ENCODE measurements at places on chromosomes 3 and 15. TPM values are rescaled to one million over a fixed set of nuclear protein-coding genes. Genes with fewer than 3 reads are reported as not detected.

Gene PARP16
- total RNA-seq: 7.8 TPM

DNA sequence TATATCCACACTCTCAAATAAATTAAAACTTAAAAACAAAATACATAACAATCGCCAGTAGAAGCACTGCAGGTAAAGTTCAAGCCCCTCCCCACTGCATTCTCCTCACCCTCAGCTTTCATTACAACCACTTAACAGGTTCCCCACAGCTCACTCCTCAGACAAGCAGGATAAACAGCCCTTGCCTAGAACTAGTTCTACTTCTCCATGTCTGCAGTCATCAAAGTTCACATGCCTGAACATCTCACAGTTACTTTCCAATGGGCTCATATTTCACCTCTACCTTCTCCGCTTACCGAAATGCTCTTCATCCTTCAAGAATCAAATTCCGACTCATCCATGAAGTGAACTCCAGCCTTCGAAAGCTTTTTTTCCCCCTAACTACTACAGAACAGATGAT is 4.1 kb downstream of the YEATS2 start:
- no peak overlapping the region for H3K27ac ChIP-seq
- DNase-seq: no peak
- H3K36me3 ChIP-seq: no peaks in the 10 kb centered on the region
- H3K4me1 ChIP-seq: no peaks in the 10 kb centered on the region

GRCh38 chr3:170429050-170429449 is 10.4 kb downstream of the CLDN11 start:
- H3K27me3 ChIP-seq: no peaks in the 10 kb centered on the region
- no peak overlapping the region for H3K4me3 ChIP-seq
- no peak for DNase-seq
- H3K27ac ChIP-seq: no peak overlapping the region
- H3K36me3 ChIP-seq: no peaks in the 10 kb centered on the region

DNA sequence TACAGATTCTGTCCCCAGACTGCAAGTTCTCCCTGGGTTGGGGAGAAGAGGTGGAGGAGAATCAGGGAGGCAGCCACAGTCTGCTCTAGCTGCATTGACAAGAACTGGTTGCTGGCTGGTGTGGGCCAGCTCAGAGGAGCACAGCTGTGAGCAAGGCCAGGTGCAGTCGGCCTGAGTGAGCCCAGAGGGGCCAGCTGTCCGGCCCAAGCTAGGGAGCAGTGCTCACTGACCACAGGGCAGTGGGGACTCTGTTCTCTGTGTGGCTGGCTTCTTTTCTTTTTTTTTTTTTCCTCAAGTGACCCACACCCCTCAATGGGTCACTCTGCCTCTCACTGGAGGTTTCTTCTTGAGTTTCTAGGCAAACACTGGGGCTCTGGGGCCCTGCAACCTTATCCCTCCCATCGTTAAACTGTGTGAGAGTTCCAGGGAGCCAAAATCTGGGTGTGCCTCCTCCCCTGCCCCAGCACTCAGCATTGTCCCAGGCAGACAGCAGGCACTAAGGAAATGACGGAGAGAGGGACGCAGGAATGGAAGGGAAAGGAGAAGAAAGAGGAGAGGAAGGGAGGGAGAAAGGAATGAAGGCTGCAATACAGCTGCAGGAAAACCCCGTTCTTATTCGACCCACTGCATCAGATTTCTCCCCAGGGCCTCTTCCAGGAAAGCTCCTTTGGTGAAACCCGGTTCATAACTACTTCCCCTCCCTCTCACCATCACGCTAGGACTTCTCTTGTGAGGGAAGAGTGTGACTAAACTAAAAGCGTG is 37.7 kb upstream of the HES1 start:
- H3K36me3 ChIP-seq: no peaks in the 10 kb centered on the region
- H3K27me3 ChIP-seq: no peaks in the 10 kb centered on the region
- H3K4me1 ChIP-seq: peaks cover 28% of the 10 kb centered on the region
- peak overlapping the region; percentile 24 for H3K27ac ChIP-seq
- no peak for DNase-seq

DNA sequence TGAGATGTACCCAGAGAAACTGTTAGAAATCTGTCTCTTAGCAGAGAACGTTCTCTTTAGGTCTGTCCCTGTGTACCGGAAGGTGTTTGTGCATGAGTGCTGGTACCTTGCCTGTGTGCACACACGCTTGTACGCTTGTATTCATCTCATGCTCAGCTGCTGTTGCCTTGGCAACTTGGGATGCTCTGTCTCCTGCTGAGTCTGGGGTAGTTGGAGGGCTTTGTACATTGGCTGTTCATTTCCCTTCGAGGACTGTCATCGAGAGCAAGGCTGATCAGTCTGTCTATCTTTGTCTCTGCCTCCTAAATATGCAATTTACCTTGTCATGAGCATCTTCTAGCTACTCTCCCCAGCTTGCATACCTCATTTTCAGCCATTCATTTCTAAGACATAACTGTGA is 147.2 kb downstream of the SLCO3A1 start:
- H3K36me3 ChIP-seq: no peaks in the 10 kb centered on the region
- no peak overlapping the region for H3K4me3 ChIP-seq
- no peaks in the 10 kb centered on the region for H3K4me1 ChIP-seq
- DNase-seq: no peak

Gene LTK
- 0.91 TPM for total RNA-seq

DNA sequence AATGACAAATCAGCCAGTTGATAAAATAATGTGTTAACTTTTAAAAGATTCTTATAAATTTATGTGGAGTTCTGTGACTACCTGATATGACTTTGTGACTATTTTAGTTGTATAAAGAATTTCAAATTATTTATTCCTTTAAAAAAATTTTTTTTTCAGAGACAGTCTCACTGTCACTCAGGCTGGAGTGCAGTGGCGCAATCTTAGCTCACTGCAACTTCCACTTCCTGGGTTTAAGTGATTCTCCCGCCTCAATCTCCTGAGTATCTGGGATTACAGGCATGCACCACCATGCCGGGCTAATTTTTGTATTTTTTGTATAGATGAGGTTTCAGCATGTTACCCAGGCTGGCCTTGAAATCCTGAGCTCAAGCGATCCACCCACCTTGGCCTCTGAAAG is 48.5 kb downstream of the MBNL1 start:
- no peaks in the 10 kb centered on the region for H3K36me3 ChIP-seq
- no peak overlapping the region for H3K4me3 ChIP-seq
- DNase-seq: no peak
- H3K27ac ChIP-seq: no peak overlapping the region
- H3K27me3 ChIP-seq: no peaks in the 10 kb centered on the region

DNA sequence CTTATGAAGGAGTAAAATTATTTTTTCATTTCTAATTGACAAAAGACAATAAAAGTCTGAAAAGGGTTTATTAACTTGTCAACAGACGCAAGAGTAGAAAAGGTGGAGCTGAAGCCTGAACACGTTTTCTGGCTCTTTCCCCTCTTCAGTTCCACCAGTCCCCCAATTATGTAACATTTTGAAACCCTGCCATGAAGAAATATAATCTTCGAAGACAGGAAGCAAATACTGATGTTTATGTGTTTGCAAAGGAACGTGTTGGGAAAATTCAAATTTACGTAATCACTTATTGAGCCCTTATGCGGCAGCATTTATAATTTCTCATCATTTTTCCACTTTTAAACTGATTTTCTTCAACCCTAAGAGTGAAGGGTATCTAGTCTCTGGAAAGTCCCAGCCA is 767 bp downstream of the AP3S2 start:
- H3K4me3 ChIP-seq: peak overlapping the region; percentile 94
- H3K27me3 ChIP-seq: no peaks in the 10 kb centered on the region
- peaks cover 8% of the 10 kb centered on the region for H3K36me3 ChIP-seq
- H3K27ac ChIP-seq: peak overlapping the region; percentile 93
- H3K4me1 ChIP-seq: no peaks in the 10 kb centered on the region
- no peak for DNase-seq

Gene C3orf85
- not detected for total RNA-seq

- H3K27ac ChIP-seq: no peak overlapping the region
- no peak overlapping the region for H3K4me3 ChIP-seq
- DNase-seq: no peak
- no peaks in the 10 kb centered on the region for H3K4me1 ChIP-seq
Observed at GRCh38 chr3:156323466-156323865, 203.1 kb downstream of the KCNAB1 start.

DNA sequence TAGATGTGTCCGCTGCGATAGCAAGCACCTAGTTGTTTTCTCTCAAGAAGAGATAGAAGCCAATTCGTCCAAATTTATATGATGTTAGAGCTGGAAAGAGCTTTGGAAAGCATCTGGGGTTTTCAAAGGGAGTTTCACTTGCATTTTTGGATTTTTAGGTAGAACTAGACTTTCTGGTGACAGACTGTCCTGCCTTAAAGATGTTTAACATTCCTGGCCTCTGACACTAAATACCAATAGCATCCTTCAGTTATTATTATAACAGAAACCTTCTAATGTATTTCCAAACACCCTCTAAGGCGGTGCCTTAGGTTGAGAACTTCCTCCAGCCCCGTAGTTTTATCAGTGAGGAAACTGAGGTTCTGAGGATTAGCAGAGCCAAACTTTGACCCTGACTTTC is 305.3 kb downstream of the SATB1 start:
- DNase-seq: no peak
- H3K4me1 ChIP-seq: no peaks in the 10 kb centered on the region
- H3K4me3 ChIP-seq: no peak overlapping the region
- no peaks in the 10 kb centered on the region for H3K36me3 ChIP-seq

- no peak overlapping the region for H3K27ac ChIP-seq
- H3K36me3 ChIP-seq: no peaks in the 10 kb centered on the region
- no peak for DNase-seq
- H3K4me3 ChIP-seq: no peak overlapping the region
- H3K27me3 ChIP-seq: no peaks in the 10 kb centered on the region
Observed at GRCh38 chr3:71000483-71000882, 583.0 kb downstream of the FOXP1 start.
